ENCODE measurements at places on chromosomes 13 and 19. TPM values are rescaled to one million over a fixed set of nuclear protein-coding genes. Genes with fewer than 3 reads are reported as not detected.
A peak's percentile ranks its signal among the peaks of the same experiment; 100 is the strongest.

- no peak overlapping the region for H3K27ac ChIP-seq
- no peaks in the 10 kb centered on the region for H3K27me3 ChIP-seq
- H3K36me3 ChIP-seq: no peaks in the 10 kb centered on the region
- H3K4me1 ChIP-seq: no peaks in the 10 kb centered on the region
- H3K4me3 ChIP-seq: no peak overlapping the region
- DNase-seq: no peak
These were observed 22.7 kb upstream of the LRCH1 start for GRCh38 chr13:46530084-46530935.

The PRTN3 gene
- total RNA-seq: not detected

The CYP2A6 gene
- total RNA-seq: not detected

The ADGRE2 gene
- 6.0 TPM for total RNA-seq

- DNase-seq: no peak
- H3K36me3 ChIP-seq: no peaks in the 10 kb centered on the region
- no peaks in the 10 kb centered on the region for H3K4me1 ChIP-seq
- no peak overlapping the region for H3K27ac ChIP-seq
- H3K4me3 ChIP-seq: peak overlapping the region; percentile 16
These were observed 7.1 kb downstream of the ARHGAP45 start for GRCh38 chr19:1073956-1074517.

The DIS3 gene
- 28.2 TPM for total RNA-seq

DNA sequence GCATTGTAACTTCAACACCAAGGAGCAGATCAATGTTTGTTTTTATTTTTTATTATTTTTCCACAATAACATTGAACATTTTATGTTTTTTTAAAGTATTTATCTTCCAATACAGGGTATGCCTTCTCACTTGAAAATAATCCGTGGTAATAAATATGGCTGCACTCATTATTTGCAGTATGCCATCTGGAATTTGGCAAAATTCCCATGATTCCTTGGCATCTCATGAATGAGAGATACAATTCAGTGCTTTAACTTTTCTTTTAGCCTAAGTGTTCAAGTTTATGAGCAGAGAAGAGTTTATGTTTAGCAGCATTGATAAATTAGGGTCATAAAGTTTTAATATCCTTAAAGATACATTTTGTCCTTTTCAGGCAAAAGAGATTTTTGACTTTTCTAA is 1109.6 kb upstream of the ATXN8OS start:
- no peaks in the 10 kb centered on the region for H3K27me3 ChIP-seq
- no peaks in the 10 kb centered on the region for H3K4me1 ChIP-seq
- no peak for DNase-seq

- no peaks in the 10 kb centered on the region for H3K27me3 ChIP-seq
- DNase-seq: no peak
- H3K36me3 ChIP-seq: no peaks in the 10 kb centered on the region
- H3K4me1 ChIP-seq: peaks cover 14% of the 10 kb centered on the region
These were observed 10.5 kb upstream of the RAP2A start for GRCh38 chr13:97423300-97424045.

Data from tibial nerve (tissue), 4 donors.